ENCODE measurements at places on chromosomes 3 and 15.

DNA sequence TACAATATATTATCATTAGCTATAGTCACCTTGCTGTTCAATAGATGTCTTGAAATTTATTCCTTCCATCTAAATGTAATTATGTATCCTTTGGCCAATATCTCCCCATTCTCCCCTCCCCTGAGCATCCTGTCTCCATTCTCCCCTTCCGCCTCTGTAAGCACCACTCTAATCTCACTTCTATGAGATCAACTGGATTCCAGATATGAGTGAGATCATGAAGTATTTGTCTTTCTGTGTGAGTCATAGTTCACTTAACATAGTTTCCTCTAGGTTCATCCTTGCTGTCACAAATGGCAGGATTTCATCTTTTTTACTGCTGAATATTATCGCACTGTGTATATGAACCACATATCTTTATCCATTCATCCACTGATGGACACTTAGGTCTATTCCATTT lies 148.8 kb upstream of the NDN start:
- DNase-seq, result no peak

DNA sequence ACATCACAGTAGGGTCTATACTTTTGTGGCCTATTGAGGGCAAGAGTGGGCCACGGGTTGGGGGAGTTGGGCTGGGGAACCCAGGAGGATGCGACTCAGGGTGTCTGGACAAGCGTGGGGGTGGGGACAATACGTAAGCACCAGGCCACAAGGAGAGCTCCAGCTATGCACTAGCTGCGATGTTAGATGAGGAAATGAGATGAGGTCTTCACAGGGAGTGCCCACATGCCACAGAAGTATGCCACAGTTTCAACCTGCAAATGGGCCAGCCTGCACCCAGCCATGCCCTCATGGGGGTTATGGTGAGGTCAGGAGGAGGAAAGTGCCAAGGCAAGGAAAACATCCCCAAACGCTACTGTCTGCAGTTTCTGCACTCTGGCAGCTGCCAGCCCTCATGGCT lies 30.5 kb downstream of the CACNA2D2 start:
- DNase-seq, result no peak

GRCh38 chr3:149479621-149480325 lies 5.3 kb downstream of the TM4SF4 start:
- no peak for DNase-seq

- no peak for DNase-seq
These were observed 11.9 kb upstream of the PLA2G4D start for GRCh38 chr15:42106288-42106687.

- DNase-seq, result no peak
These were observed 55.8 kb downstream of the POLR2M start for GRCh38 chr15:57762302-57762701.

GRCh38 chr15:36886191-36886590 lies 214.2 kb downstream of the MEIS2 start:
- DNase-seq, result no peak

- no peak for DNase-seq
These were observed 88.8 kb upstream of the TSEN2 start for GRCh38 chr3:12395349-12396012.

- no peak for DNase-seq
These were observed 33.4 kb downstream of the SPINK8 start for GRCh38 chr3:48299746-48300712.

DNA sequence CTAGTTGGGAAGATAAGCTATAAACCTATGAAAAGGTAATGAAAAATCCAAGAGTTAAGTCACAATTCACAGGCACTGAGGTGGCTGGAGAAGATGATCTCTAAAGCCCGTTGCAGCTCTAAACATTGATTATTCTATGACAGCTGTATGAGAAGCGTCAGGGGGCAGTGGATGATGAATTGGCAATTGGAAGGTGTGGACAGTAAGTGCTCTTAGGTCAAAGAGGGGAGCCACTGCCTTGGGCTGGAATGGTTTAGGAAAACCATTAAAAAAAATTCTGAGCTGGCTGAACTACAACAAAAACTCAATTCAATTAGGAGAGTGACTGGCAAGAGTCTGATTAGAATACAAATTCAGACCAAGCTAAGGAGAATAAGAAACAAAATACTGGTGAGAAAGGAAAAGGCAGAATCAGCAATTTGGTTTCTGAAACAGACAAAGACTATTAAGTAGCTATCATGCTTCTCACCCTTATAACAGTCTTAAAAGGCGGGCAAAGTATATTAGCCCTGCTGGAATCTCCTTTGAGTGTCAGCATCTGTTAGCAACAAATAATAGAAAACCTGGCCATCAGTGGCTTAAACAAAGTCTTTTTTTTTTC lies 8.8 kb upstream of the NMD3 start:
- no peak for DNase-seq

GRCh38 chr3:140505876-140506275 lies 172.0 kb upstream of the TRIM42 start:
- no peak for DNase-seq

- no peak for DNase-seq
These were observed 185.2 kb upstream of the GADL1 start for GRCh38 chr3:31079689-31080088.

DNA sequence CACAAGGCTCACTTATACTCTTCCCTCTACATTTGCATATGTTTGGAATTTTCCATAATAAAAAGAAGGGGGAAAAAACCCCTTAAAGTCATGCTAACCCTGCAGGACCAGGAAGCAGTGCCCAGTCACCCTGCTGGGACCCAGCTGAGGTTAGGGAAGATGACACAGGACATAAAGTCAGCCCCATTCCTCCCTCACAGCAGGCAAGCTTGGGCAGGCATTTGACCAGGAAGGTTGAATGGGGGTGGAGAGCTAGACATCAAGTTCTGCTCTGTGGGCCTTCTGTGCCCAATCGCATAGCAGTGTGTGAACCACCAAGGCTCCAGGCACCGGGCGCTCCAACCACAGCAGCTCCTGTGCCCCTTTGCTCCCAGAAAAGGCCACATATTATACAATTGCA lies 7.1 kb upstream of the HDAC11 start:
- no peak for DNase-seq

DNA sequence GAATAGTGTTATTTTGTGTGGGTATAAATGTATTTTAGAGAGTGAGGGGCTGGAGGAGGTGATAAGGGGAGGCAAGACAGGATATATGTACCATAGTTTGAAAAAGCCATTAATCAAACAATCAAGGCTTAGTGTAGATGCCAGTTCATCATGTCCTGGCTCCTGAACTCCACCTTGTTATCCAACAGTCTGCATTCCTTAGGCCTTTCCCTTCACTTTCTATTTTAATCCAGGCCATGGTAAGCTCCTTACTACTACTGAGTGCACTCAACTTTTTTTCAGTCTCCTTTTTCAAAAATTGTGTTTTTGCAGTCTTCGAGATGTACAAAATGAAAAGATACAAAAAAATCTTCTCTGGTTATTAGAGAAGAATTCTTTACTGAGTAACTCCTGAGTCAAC lies 700.5 kb upstream of the NAALADL2 start:
- DNase-seq, result no peak

GRCh38 chr3:146542978-146543377 lies 1.4 kb downstream of the PLSCR1 start:
- no peak for DNase-seq

- DNase-seq, result no peak
These were observed 160.4 kb downstream of the CHL1 start for GRCh38 chr3:356952-357351.

DNA sequence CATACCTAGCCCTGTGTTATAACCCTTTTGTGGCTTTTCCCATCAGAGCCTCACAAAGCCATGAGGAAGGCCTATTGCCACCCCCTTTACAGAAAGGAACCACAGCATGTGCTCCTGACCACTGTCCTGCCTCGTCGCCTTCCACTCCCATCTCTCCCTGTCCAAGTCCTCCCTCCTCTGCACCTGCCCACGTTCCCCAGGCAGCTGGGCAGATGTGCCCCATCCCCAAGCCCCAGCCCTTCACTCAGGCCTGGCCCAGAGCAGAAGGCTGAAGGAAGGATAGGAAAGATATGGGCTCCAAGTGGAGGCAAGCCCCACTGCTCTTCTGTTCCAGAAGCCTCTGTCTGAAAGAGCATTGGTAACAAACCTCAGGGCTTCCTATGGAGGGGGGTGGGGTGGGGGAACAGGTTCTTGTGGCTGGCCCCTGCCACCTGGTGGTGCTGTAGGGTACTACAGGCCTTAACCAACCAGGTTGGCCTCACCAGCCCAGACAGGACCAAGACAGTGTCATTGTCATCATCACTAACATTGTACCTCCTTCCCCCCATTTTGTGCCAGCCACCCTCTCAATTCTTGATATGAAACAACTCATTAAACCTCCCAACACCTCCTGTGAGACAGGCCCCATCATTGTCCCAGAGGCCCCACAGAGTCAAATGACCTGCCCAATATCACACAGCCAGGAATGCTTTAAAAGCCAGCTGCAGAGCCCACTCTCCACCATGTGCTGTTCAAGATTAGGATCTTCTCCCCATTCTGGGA lies 10.0 kb downstream of the POC1A start:
- DNase-seq, result no peak

DNA sequence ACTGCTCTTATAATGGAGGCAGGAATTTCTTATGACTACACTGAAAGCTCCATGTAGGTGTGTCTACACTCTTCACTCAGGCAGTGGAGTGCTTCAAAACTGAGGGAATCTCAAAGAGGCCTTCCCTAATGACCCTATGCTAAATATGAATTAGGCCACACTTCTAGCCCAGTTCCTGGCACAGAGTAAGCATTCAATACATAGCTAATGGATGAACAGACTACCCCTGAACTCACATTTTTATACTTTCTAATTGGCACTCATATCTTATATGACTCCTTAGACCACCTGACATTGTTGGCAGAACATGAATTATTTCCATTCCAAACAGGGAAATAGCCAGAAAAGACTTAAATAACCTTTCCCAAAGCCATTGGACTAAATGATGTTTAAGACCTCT lies 3.4 kb downstream of the RARRES1 start:
- no peak for DNase-seq

DNA sequence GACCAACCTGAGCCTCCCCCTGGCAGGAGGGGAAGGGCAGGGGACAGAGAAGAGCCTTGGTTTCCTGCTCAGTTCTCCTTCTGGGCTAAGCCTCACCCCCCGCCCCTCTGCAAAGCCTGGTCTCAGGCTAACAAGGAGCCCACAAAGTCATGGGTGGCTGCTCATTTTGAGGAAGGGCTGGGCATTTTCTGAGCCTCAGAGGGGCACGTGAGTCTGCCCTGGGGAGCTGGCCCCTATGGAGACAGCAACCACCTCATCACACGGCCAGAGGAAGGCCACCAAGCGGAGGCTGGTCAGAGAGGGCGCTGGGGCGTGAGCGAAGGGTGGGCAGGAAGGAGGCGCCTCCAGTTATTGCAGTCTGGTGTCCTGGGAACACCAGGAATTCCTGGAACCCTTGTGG lies 18.7 kb downstream of the ABTB1 start:
- DNase-seq, result no peak

DNA sequence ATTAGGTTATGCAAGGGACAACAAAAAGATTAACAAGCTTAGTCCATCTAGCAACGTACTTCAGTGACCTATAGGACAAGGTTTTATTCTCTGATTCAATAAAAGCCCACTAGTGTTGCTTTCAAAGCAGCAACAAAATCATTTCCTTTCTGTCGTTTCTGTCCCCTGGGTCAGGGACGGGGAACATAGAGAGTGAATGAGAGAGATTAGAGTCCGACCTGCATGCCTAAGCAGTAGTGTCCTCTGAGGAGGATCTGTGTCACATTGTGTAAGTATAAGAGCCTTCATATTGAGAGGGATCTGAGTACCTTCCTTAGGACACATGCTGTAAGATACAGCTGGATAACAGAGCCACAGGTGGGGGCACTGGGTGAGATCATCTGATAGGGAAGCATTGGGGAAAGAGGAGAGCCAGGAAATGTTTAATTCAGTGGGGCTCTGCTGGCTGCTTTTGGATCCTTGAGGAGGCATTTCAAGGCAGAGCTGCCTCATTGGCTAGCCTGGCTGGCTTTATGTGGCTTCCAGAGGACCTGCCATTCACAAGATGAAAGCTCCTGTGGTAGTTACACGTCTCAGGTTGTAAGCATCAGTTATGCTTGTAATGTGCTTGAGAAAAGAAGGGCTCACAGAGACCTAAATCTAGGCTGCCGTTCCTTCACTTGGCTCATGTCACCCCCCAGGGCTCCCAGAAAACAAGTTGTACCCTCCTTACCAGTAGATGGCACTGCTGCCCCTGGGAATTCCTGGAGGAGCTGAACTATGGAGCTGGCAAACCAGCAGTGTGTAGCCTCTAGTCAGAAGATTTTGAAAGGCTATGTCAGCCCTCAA lies 2.7 kb downstream of the TMEM108 start:
- DNase-seq, result no peak

DNA sequence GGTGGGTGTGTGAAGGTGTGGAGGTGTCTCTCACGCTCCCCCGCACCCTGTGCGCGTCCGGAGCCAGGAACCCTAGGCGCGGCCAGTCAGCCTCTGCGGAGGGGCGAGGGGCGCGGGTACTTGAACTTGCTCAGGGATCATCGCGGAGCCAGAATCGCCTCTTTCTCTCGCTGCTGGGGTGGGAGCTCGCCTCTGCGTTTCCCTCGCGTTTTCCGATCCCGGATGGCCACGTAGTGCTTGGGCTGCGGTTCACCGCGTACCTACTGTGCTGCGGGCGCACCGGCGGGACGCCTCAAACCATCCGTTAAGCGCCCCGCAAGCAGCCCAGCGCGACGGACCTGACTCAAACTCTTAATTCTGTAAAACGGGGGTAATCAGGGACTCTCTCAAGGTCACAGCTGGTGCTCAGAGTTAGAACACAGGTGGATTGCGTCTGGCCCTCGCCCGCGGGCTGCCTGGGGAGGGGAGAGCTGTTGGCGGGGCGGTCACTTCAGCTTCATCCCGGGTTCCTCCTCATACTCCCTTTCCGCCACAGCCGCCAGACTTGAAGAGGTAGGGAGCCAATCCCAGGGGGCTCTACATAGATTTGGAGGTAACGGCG lies 686 bp downstream of the MYRIP start:
- DNase-seq, result no peak

GRCh38 chr3:187136337-187136736 lies 3.0 kb downstream of the RPL39L start:
- no peak for DNase-seq

DNA sequence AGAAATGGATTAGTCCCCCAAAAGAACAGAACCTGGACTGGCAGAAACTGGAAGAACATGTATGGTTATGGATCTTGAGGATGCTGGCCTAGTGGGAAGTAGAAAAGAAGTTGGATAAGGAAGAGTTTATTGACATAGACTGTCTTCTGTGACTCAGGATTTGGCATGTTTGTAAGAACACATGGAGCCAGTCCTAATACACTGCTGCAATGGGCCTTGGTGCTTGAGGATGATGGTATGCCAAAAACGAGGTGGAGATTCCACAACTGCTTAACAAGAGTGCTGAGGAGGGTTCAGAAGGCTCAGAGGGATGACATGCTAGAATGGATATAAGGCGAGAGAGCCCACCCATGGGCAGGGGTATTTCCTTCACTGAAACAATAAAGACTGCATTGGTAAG lies 22.4 kb downstream of the LZTFL1 start:
- DNase-seq, result no peak

- no peak for DNase-seq
These were observed 85.6 kb downstream of the EPHA6 start for GRCh38 chr3:96900031-96900430.
